CD8-positive, alpha-beta memory T cell (primary cell): ENCODE measurements at places on chromosomes 5 and 9. TPM values are rescaled to one million over a fixed set of nuclear protein-coding genes. Genes with fewer than 3 reads are reported as not detected.

The STKLD1 gene
- 0.75 TPM for polyA plus RNA-seq

The PCDHA1 gene
- not detected for polyA plus RNA-seq

The DAB2IP gene
- 0.41 TPM for polyA plus RNA-seq

The TSC1 gene
- polyA plus RNA-seq = 12.6 TPM

The BARX1 gene
- not detected for polyA plus RNA-seq

The ANKRD31 gene
- 0.33 TPM for polyA plus RNA-seq

The DHX29 gene
- polyA plus RNA-seq = 25.5 TPM

The CDH18 gene
- not detected for polyA plus RNA-seq

GRCh38 chr9:121557581-121558447 is 58.2 kb upstream of the GGTA1 start:
- no peak for DNase-seq

GRCh38 chr5:72515211-72515610 is 8.0 kb upstream of the ZNF366 start:
- no peak for DNase-seq

DNA sequence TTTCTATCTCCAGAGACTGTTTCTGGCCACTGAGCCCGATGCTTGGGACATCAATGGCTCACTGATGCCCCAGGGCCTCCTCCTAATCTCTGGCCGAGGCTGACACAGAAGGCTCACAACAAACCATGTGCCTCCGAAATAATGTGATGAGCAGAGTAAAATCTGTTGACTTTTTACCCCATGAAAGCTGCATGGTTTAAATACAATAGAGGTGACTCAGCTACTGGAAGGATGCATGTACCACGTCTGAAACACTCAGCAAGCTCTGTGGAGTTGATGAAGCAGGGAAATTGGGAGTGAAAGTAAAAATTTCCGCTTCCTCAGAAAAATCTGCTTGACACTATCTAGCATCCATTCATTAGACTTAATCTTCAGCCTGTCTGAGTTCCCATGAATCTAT is 111.1 kb upstream of the EQTN start:
- DNase-seq = no peak

DNA sequence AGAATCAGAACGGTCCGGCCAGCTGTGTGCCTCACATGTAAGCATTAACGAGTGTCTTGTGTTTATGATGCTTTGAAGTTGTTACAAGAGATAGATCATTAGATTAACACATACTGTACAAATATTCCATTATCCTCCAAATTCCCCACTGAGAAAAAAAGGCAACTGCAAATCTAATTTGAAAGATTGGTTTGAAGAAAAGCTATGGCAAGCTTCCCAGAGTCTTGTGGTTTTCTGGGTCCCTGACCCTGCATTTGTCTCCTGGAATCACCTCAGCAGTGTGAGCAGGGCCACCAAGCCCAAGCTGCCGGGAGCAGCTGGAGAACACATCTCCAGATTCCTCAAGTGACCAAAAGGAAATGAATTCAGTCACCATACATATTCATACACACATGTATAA is 36.9 kb upstream of the ADAMTS16 start:
- no peak for DNase-seq

- DNase-seq = no peak
Measured at GRCh38 chr5:82119889-82120288, 148.1 kb downstream of the ATG10 start.

GRCh38 chr9:107039542-107039941 is 176.6 kb downstream of the ZNF462 start:
- no peak for DNase-seq

DNA sequence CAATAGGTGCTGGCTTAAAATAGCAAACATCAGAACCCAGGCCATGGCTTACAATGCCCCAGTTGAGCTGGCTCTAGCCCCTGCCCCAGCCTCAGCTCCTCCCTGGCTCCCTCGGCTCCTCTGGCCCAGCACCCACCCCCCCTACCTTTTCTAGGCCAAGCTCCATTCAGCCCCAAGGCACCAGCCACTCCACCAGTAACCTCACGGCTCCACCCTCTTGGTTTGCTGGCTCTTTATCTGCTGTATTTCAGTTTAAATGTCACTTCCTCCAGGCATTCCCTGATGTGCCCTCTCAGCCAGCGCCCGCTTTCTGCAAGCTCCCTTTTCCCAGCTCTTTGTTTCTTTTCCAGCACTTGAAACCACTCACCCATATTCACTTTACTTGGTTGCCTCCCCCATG is 10.6 kb downstream of the C1QTNF2 start:
- DNase-seq = no peak

- no peak for DNase-seq
Measured at GRCh38 chr5:140925806-140926442, at the start of gene PCDHAC1. Gene PCDHAC1 (plus strand): TSS chr5:140926299. CDS start chr5:140926893, 594 bp downstream.

DNA sequence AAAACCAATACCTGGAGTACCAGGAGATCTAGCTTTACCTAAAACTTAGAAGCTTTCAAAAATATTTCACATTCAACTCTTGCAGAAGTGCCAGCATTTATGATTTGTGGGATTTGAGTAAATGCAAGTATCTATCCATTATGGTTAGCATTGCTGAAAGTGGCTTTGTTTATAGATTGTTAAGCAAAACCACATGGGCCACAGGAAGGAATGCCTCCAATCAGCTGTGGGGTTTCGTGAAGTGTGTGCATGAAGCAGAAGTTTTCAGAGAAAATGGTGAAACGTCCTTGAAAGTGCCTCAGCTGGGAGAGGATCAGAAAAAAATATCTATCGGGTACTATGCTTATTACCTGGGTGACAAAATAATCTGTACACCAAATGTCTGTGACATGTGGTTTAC is 4.2 kb downstream of the LECT2 start:
- no peak for DNase-seq

GRCh38 chr5:179930788-179931473 is 23.2 kb upstream of the TBC1D9B start:
- no peak for DNase-seq

GRCh38 chr9:129336601-129337331 is 158.7 kb upstream of the IER5L start:
- DNase-seq = peak; percentile 16

- DNase-seq = no peak
Measured at GRCh38 chr5:17216974-17217492, 398 bp upstream of the BASP1 start.
